Activated CD8-positive, alpha-beta memory T cell treated with anti-CD3 and anti-CD28 coated beads, Interleukin-2, amount 50 U/mL, for 4 hours (primary cell): ENCODE measurements at places on chromosomes 13 and 19.

DNA sequence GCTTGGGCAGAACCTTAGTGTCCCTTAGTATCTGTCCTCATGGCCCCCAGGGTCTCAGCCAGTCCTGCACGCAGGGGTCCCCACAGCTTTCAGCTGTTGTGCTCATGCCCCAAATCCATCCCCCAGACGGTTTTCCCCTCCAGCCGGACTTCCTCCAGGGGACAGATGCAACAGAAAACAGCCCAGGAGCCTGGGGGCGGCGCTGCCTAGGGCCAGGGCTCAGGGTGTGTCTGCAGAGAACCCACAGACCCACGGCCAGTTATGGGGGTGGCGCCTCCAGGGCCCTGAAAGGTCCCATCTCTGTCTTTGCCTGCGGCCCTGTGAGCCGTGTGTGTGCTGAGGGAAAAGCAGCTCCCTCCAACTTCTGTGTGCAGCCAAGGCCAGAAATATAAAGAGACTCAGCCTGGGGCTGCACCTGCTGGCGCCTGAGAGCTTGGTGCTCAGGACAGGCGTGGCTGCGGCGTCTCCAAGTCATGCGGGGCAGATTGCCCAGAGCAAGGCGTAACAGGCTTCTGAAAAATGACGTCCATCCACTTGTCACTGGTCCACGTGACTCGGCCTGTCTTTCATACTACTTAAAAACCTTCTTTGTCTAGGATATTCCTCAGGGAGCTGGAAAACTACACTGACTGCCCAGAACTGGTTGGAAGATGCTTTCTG lies 22.1 kb upstream of the F7 start:
- no peak for DNase-seq

- no peak for DNase-seq
Observed at GRCh38 chr19:11860721-11861120, 12.2 kb downstream of the ZNF439 start.

DNA sequence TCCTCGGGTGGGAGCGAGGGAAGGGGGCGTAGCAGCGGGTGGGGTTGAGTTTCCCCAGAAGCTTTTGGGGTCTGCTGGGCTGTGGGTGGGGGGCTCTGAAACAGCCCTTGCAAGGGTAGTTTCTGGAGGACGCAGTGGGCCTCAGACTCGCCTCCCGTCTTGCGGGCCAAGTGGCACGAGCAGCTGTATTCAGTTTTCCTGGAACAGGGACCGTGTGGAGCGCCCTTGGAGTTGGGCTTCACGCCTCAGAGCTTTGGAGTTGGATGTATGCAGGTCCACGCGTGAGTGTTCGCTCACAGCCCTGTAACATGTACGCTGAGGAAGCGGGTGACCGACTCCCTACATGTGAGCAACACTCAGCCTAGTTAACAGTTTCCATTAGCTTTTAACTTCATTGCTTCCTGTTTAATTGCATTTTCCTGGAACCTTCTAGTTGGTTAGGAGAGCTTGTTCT lies 603 bp downstream of the TM9SF2 start:
- DNase-seq, result peak; percentile 22

DNA sequence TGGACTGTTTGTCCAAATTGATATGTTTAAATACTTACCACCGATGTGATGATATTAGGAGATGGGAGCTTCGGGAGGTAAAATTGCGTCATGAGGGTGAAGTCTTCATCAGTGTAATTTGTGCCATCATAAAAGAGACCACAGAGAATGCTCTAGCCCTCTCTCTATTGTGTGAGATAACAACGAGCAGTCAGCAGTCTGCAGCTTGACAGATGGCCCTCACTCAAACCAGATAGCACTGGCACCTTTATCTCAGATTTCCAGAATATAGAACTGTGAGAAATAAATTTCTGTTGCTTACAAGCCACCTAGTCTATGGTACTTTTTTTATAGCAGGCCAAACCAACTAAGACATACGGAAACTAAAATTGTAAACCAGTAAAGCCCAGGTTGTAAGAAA lies 1718.9 kb upstream of the MIR17HG start:
- no peak for DNase-seq

DNA sequence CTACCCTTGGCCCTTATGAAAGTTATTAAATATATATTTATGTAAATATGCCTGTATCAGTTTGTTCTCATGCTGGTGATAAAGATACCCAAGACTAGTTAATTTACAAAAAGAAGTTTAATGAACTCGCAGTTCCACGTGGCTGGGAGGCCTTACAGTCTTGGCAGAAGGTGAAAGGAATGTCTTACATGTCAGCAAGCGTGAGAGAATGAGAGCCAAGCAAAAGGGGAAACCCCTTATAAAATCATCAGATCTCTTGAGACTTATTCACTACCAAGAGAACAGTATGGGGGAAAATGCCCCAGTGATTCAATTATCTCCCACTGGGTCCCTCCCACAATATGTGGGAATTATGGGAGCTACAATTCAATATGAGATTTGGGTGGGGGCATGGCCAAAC lies 506.0 kb upstream of the ATXN8OS start:
- no peak for DNase-seq

DNA sequence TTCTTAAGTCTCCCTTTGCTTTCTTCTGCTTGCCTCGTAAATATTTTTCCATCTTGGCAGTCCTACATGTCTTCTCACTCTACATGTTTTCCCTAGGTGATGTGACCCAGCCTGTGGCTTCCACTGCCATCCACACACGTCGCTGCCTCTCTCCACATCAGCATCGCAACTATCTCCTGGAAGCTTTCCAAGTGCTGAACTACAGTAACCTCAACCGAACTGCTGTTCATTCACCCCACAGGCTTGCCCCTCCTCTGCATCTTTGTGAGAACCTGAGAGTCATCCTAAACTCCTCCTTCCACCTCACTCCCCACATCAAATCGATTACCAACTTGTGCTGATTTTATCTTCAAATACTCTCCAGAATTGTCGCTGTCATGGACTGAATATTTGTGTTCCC lies 41.2 kb upstream of the USPL1 start:
- DNase-seq, result peak; percentile 42

GRCh38 chr19:30513082-30513411 lies 140.9 kb downstream of the ZNF536 start:
- no peak for DNase-seq

GRCh38 chr19:36009220-36009619 lies 607 bp upstream of the SYNE4 start:
- peak; percentile 43 for DNase-seq

- no peak for DNase-seq
Observed at GRCh38 chr13:97566907-97567306, 132.9 kb downstream of the RAP2A start.

DNA sequence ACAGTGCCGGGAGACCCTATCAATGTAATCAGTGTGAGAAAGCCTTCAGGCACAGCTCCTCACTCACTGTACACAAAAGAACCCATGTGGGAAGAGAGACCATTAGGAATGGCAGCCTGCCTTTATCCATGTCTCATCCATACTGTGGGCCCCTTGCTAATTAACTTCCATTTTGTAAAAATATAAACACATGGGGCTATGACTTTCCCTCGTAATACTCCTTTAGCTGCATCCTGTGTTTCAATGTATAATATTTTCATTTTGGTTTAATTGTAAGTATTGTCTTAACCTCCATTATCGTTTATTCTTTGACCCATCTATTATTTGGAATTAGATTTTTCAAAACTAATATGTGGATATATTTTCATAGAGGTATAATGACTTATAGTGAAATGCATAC lies 29.3 kb downstream of the ZNF333 start:
- DNase-seq, result no peak

DNA sequence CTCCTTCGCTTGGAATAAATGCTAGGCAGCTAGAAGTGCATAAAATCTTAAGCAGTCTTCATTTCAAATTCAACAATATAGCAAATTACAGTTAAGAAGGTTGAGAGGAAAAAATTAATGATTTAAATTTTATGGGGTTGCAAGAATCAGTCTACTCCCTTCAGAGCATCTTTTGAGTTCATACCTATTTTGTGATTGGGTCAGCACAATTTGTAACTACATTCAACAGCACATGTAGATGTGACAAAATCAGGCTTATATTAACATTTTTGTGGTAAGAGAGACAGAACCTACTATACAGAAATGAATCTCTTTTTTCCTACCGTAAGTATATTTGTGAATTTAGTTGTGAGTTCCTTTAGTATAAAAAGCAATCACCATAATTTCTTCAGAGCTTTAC lies 520.6 kb upstream of the HTR2A start:
- DNase-seq, result no peak

DNA sequence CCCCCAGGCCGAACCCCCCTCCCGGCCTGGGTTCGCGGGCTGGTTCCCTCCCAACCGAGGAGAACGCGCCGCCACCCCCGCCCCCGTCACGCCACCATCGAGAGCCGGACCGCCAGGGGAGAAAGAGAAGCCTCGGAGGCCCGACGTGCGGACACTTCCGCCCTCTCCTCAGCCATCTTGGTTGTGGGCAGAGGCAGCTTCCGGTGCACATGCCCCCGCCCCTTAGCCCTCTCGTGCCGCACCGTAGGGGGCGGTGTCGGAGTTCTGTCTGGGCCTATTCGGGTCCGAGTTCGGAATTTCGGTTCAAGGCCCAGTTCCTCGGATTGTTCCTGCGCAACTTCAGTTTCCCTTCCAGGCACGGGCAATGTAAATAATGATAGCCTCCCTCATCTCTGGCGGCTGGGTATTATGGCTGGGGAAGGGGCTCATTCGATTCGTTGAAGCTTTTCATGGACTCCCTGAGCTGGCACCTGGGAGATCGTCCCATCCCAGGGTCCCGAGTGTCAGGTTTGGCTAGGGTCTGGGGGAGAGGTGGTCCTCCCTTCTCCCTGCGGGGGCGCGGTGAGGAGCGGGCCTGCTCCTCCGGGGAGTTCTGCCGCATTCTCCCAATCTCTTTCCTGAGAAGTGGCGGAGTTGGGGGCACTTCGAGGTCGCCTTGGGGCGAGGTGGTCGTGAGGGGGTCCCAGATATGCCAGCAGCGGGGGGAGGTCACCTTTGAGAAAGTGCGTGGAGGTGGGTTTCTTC lies at the start of the genes IER2 and STX10:
Gene IER2, plus strand, starts transcription at position 225 of the 744 bp plus-strand sequence. CDS start 2,776 bp downstream, outside the sequence.
Gene STX10, minus strand, starts transcription at position 189 of the 744 bp plus-strand sequence. CDS start 202 bp downstream, outside the sequence.
- DNase-seq, result peak; percentile 93

DNA sequence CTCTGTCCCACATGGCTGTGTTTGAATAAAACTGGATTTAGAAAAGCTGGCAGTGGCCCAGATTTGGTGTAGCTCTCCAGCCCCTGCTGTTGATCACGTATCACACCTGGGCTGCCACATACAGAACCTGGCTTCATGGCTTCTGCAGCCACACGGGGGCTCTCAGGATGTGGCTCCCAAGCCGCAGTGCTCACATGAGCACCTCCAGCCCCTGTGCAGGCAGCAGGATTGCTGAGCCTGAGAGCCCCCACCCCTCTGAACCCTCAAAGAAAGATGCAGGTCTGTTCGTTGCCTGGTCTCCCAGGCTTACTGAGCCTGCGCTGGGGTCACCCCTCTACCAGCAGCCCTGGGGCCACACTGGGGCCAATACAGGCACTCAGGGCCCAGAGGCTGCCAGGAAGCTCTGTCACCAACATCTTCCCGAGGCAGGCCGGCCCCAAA lies 2.7 kb downstream of the PLEKHF1 start:
- peak; percentile 55 for DNase-seq

GRCh38 chr13:95552539-95553441 lies at the start of gene CLDN10:
Gene CLDN10 (plus strand): TSS chr13:95552720. CDS start chr13:95552754, 34 bp downstream.
- no peak for DNase-seq

- peak; percentile 68 for DNase-seq
Observed at GRCh38 chr19:7862413-7862951, 11.7 kb downstream of the PRR36 start.

DNA sequence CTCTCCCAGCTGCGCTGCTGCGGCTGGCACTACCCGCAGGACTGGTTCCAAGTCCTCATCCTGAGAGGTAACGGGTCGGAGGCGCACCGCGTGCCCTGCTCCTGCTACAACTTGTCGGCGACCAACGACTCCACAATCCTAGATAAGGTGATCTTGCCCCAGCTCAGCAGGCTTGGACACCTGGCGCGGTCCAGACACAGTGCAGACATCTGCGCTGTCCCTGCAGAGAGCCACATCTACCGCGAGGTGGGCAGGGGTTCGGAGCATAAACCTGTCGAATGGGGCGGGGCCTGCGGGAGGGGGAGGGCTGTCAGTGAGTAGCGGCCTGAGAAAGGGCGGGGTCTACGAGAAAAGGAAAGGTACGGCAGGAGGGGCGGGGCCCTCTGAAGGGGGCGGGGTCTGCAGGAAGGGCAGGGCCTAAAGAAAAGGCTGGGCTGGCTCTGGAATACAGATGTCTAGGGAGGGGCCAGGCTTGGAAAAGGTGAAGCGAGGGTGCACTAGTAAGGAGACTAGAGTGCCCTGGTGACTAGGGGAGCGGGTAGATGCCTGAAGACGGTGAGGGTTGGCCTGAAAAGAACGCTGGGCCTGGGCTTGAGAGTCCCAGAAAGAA lies 3.6 kb downstream of the CD37 start:
- DNase-seq, result no peak

DNA sequence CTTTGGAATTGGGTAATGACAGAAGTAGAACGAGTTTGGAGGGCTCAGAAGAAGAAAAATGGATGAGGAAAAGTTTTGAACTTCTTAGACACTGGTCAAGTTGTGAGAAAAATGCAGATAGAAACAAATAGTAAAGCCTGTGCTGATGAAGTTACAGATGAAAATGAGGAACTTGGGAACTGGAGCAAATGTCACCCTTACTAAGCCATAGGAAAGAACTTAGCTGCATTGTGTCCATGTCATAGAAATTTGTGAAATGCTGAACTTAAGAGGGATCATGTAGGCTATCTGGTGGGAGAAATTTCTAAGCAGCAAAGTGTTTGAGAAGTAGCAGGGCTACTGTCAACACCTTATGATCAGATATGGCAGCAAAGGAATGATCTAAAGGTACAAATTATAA lies 289.2 kb upstream of the PCDH9 start:
- no peak for DNase-seq

GRCh38 chr13:46666727-46667456 lies 113.9 kb downstream of the LRCH1 start:
- DNase-seq, result no peak

- DNase-seq, result no peak
Observed at GRCh38 chr19:2691951-2692350, 10.5 kb downstream of the GNG7 start.

DNA sequence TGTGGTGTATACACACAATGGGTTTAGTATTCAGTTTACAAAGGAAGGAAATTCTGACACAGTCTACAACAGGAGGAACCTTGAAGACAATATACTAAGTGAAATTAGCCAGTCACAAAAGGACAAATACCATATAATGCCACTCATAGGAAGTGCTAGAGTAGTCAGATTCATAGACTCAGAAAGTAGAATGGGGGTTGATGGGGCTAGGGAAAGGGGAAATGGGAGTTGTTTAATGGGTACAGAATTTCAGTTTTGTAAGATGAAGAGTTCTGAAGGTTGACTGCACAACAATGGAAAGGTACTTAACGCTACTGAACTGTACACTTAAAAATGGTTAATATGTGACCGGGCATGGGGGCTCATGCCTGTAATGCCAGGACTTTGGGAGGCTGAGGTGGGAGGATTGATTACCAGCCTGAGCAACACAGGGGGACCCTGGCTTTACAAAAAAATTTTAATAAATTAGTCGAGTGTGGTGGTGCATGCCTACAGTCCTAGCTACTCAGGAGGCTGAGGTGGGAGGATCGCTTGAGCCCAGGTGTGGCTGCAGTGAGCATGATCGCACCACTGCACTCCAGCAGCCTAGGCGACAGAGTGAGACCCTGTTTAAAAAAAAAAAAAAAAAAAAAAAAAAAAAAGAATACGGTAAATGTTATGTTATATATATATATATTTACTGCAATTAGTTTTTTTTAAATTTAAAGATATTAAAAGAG lies 45.0 kb downstream of the SLC15A1 start:
- no peak for DNase-seq

- DNase-seq, result no peak
Observed at GRCh38 chr13:76758257-76758656, 127.9 kb downstream of the KCTD12 start.

GRCh38 chr13:103068836-103069235 lies 2.6 kb upstream of the SLC10A2 start:
- no peak for DNase-seq

GRCh38 chr13:99610702-99611289 lies 109.5 kb downstream of the TM9SF2 start:
- DNase-seq, result no peak

- no peak for DNase-seq
Observed at GRCh38 chr13:23039266-23039935, 141.4 kb upstream of the SGCG start.
